ENCODE measurements at places on chromosomes 13 and 19. TPM values are rescaled to one million over a fixed set of nuclear protein-coding genes. Genes with fewer than 3 reads are reported as not detected.
A peak's percentile ranks its signal among the peaks of the same experiment; 100 is the strongest.

TRPM4 gene
- total RNA-seq = 46.5 TPM

LRG1 gene
- total RNA-seq = not detected

C1QTNF9B gene
- total RNA-seq = not detected

ZNF296 gene
- not detected for total RNA-seq

IRGC gene
- not detected for total RNA-seq

PEG3 gene
- 0.21 TPM for total RNA-seq

CD70 gene
- total RNA-seq = 4.4 TPM

SLC25A41 gene
- not detected for total RNA-seq

ZFP14 gene
- 0.73 TPM for total RNA-seq

LIM2 gene
- total RNA-seq = not detected

GRCh38 chr19:1457031-1457739, 7.3 kb downstream of the APC2 start:
- DNase-seq = no peak

DNA sequence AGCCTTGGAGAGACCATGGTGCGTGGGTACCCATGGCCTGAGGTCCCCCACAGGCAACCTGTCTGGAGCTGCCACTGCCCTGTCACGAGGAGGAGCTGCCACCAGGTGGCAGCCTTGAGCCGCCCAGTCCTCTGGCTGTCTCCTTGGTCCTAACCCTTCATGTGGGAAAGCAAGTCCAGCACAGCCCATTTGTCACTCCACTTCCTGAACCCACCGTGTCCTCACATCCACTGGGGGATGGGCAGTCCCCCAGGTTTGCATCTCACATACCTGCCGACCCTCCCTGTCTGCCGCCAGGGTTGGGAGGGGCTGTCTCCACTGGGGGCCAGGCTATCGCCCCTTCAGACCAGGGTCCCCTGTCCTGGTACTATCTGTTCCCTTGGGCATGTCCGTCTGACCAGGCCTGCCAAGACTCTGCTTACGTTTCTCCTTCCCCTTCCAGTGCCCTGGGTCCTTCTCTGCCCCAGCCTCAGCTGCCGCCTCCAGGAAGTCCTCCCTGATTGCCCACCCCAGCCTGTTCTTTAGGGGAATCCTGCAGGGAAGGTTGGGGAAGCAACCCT, 4.5 kb downstream of the FAM174C start:
- DNase-seq = peak; percentile 66

DNA sequence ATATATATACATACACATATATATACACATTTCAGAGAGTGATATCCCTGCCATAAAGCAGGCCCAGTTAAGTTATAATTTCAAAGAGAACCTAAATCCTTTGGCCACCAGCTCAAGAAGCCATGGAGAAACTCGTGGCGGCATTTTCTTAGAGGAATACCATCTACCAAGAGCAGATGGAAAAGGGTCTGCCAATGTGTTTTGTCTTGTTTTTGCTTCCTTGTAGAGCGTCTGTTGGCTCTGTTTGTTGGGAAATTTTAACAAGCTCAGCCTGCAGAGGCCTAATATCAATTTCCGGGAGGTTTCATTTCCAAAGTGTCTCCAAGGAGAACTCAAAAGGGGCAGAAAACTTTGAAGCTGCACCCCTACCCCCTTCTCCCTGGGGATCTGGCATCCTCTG, 140.5 kb downstream of the IER2 start:
- no peak for DNase-seq

DNA sequence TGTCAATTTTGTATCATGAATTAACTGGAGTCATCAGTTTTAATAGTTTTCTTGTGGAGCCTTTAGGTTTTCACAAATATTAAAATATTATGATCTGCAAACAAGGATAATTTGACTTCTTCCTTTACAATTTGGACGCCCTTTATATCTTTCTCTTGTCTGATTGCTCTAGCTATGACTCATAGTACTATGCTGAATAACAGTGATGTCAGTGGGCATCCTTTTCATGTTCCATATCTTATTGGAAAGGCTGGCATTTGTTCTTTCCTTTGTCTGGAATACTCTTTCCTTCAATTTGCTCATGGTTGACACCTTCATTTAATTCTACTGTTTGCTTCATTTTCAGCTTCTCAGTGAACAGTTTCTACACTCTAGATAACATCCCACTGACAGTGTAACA, 1129.3 kb downstream of the SLITRK5 start:
- no peak for DNase-seq

DNA sequence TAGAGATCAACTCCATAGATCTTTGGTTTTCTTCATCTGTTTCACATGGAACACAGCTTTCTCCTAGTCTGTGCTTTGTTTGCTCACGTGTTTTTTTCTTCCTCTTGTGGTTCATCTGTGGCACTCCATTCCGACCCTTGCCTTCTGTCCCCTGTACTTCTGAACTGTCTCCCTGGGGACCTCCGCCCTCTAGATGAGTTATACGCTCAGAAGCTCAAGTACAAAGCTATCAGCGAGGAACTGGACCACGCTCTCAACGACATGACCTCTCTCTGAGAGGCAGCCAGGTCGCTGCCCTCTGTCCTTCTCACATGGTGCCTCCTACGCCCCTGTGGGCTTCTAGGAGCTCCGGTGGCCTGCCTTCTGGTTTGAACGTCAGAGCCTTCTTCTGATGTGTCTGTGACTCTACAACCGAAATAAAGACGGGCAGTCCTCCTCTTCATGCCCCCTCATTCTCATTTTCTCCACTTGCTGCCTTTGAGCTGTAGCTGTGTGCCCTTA, 16.6 kb upstream of the RAB8A start:
- DNase-seq = no peak

DNA sequence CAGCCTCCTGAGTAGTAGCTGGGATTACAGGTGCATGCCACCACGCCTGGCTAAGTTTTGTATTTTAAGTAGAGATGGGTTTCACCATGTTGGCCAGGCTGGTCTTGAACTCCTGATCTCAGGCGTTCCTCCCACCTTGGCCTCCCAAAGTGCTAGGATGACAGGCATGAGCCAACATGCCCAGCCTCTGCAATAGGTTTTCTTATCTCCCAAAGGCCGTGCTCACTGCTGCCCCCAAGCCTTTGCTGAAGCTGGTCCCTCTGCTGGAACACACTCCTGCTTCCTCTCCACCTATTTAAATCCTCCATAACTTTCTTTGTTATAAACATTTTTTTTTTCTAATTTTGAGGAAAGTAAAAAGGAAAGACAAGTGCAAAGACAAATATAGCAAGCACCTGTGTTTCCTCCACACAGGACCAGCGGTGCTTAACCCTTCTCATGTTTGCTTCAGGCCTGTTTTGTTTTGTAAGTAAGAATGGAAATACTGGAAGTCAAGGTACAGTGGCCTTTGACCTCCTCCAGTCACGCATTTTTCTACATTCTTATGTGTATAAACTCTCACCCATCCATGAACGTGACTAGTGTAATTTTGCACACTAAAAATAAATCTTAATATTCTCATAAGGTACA, 14.5 kb upstream of the TNFAIP8L1 start:
- peak; percentile 37 for DNase-seq

DNA sequence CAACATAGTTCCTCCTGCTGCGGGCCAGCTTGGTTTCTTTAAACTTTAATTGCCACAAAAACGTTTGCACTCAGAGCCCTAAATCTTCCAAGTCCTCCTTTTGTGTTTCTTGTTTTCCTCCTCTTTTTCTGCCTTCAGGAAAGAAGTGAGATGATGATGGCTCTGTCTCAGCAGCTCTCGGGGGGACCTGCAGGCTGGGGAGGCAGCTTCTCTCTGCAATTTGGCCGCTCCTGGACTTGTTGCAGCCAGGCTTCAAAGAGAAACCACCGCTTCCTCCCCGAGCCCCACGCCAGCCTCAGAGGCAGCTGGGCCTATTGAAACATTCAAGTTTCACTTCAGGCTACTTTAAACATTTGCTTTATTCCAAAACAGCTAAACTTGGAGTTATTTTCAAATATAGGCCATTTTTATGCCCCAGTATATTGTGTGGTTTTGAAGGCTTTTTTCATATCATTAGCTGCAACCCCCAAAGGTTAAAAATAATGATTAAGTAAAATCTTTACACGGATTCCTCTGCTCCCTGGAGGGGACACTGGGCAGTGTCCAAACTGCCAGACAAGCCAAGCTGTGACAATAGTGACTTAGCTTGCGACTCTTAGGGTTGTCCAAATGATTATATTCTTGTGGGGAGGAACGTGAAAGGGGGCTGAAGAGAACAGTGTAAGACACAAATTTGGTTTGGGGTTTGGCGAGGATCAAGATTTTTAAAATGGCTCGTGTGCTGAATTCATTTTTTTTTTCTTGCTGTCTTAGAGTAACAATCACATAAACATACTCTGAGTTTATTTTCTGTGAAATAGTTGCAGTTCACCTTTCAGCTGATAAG, 330.8 kb downstream of the DLEU7 start:
- DNase-seq = no peak

- DNase-seq = no peak
Observed at GRCh38 chr13:99540530-99540929, 39.3 kb downstream of the TM9SF2 start.

GRCh38 chr13:51283371-51283770, 56.1 kb upstream of the SERPINE3 start:
- DNase-seq = no peak

- no peak for DNase-seq
Observed at GRCh38 chr19:42552086-42553065, 24.1 kb upstream of the CEACAM1 start.

- DNase-seq = no peak
Observed at GRCh38 chr13:37416291-37417059, 182.1 kb downstream of the POSTN start.

GRCh38 chr13:105598529-105598928, 936.9 kb downstream of the EFNB2 start:
- DNase-seq = peak; percentile 8

GRCh38 chr19:7993560-7993959, 11.9 kb downstream of the ELAVL1 start:
- no peak for DNase-seq

Data from mammary epithelial cell (primary cell).